ENCODE measurements at places on chromosomes 3 and 15.

DNA sequence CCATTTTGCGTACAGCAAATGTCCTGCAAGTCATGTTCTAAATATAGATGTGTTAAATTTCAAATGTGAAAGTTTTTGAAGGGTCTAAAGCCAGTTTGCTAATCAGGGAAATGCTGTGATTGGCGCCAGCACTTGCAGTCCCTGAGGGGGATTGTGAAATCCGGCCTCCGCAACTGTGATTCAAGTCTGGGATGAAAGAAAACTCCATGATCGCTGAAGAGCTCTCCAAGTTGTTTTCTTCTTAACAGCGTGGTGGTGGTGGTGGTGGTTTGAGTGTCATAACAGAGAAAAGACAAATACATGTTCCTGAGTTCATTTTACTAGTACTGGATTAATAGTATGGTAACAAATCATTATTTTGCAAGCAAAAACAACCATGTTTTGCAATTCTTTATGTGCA lies 51.8 kb downstream of the MITF start:
- no peak for DNase-seq

DNA sequence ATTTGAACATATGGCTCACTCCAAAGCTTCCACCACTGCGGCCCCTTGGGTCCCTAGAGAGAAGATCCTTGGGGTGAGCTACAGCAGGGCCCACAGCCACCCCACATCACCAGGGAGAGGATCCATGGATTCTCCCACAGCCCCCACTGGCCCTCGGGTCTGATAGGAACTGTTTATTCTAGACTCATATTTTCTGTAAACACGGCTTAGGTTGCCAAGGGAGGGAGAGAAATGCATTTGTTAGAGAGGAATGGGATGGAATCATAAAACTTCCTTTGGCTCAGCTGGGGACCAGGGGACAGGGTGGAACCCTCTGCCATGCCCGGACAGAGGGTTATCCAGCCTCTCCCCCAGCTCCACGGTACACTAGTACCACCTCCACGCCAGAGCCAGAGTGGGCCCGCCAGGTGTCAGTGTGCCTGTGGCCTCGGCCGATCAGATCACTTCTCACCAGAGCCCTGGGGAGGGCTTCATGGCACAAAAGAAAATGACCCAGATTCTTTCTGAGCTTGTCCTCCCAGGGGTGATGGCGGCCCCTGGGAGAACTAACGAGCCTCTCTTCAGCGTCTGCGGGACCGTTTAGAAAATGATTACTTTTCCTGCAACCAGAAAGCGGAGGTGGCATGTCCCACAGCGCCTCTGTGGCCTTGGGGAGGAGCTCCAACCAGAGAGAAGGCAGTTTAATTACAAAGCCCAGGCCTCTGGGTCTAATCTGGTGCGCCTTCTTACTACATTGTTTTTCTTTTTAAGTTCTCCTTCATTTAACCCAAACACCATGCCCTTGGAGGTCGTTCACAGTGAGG lies 33.7 kb downstream of the ADCY5 start:
- no peak for DNase-seq

GRCh38 chr15:25664761-25665160 lies 198.4 kb downstream of the ATP10A start:
- DNase-seq: no peak

DNA sequence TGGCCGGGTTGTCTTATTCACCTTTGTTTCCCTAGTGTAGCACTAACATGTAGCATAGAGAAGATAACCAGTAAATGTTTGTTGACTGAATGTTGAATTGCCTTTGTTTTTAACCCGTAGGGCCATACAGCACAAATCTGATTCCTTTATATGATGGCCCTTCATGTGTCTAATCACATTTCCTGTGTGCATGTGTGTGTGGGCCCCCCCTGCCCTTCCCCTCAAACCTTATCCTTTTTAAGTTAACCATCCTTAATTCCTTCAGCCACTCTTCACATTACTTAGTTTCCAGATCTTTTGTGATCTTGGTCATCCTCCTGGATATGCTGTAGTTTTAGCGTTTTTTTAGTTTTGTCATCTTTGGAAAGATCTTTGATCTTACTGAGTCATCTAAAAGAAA lies 4.2 kb downstream of the NEO1 start:
- DNase-seq: no peak

DNA sequence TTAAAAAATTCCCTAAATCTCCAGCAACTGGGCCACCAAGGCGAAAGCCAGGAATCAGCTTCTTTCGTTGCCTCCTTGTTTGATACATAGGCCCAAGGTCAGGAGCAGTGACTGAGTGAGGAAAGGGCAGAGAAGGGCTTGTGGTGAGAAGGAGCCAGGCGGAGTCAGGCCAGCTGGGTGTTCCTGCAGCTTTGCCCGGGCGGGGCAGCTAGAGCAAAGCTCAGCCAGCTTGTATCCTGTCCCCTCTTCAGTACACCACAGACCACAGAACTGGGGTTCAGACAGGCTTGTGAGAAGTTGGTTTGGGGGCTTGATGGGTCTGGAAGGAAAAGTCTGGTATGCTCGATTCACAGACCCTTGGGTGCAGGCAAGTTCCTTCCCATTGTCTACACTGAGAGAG lies 52.6 kb downstream of the CCK start:
- DNase-seq: no peak

- DNase-seq: no peak
Measured at GRCh38 chr3:146218880-146219866, 31.7 kb downstream of the PLSCR4 start.

GRCh38 chr3:165451371-165452070 lies 255.3 kb upstream of the SLITRK3 start:
- DNase-seq: no peak

DNA sequence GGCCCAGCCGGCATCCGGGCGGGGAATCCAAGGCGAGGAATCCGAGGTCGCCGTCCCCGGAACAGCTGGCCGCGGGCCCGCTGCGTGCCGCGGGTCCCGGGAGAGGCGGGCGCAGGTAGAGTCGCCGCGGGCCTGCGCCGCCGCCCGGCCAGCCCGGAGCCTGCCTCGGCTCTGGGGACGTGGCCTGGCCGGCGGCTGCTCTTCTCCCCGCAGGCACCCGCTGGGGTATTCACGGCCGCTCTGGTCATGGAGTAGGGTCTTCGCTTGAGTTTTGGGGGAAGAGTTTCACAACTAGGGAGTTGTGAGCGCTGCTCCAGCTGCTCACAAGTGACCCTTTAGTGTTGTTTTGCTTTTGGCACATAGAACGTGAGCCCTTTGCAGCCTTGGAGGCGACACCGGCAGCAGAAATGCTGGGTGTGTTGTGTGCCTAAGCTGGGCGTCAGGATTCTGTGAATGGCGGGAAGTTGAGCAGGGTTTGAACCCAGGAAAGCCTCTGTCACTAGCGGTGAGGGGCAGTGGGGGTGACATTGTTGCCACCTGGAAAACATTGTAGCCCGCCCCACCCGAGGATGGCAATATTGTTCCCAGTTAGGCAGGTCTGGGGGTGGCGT lies 4.0 kb downstream of the TRIM71 start:
- DNase-seq: no peak

GRCh38 chr3:18807593-18807992 lies 340.7 kb upstream of the KCNH8 start:
- DNase-seq: no peak

DNA sequence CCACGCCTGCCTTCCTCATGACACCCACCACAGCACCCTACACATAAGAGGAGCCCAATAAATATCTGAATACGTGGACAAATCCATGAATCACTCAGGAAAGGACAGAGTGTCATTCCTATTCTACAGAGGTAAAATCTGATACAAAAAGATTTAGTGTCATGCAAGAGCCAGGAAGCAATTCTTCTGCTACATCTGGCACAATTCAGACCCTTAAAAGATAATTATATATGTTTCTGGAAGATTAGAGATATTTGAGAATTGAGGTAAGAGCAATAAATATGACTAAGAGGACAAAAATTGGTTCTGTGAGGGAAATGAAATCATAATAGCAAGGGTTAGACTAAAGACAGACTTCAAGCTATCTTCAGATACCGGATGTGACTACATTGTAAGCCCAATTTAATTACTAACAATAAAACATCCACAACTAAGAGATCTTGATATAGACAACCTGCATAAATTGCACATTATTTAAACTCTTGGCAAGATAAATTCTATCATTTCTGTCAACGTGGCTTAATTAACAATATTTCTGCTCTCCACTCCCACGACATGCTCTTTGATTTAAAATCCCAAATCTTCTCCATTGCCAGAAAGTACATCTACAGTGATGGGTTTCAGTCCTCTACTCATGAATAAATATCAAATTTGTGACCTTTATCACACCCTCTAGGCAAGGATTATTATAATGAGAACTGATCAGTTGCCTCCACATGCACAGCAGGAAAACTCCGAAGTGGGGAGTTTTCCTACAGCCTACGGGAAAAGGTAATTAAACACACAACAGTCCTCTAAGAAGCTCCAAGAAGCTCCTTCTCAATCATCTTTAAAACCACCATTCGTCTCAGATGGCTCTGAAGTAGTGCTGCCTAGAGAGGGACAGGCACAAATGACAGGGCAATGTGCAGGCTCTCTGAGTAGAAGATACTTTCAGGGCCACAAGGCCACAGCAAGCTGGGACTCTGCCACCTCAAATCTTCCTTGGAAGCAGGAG lies 32.6 kb downstream of the MB21D2 start:
- no peak for DNase-seq

DNA sequence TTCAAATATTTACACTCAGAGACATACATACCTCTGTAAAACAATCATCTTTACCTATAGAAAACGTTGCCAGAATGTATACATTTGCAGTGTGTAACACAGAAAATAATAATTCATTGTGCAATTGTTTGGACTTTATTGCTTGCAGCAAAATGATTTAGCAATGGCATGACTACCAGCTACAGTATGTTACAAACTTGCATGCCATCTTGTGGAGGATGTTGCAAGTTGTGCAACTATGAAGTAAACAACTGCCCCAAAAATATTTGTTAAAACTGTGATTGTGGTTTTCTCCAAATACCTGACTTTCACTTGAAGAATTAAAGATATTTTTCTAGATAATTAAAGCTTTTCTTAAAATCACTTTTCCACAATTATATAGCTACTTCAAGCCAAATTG lies 27.1 kb upstream of the C3orf49 start:
- no peak for DNase-seq

DNA sequence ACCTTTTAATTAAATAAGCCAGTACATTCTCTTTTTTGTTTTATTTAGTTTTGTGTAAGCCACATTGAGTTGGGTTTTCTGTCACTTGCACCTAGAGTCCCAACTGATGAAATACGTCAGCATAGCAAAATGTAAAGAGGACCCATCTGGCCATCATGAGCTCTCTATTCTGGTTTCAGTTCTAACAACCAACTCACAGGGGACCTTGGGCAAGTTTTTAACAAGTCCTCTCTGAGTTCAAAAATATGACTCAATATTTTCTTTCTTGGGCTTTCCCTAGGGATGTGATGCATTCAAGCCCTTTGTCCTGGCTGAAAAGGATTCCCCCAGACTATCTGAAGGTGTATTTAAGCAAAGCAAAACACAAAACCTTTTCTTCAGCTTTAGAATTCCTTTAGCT lies 32.9 kb downstream of the PLCH1 start:
- no peak for DNase-seq

GRCh38 chr3:5411786-5412185 lies 224.3 kb downstream of the EDEM1 start:
- DNase-seq: no peak

- DNase-seq: no peak
Measured at GRCh38 chr3:124075753-124076152, 83.8 kb upstream of the ROPN1 start.
